ENCODE measurements at places on chromosomes 12 and 14.

DNA sequence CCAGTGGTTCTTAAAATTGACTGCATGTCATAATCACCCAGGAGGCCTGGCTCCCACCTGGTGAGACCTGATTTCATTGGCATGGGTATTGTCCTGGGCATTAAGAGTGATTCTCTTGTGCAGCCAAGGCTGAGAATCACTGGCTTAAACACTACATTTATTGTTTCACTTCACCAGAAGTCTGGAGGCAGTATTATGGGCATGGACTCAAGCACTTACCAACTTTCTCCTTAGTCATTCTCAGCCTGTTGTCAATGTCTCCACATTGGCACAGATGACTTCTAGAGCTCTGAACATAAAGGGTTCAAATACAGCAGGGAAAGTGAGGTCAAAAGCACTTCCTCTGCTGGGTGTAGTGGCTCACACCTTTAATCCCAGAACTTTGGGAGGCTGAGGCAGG lies 25.6 kb upstream of the GCH1 start:
- DNase-seq = no peak

DNA sequence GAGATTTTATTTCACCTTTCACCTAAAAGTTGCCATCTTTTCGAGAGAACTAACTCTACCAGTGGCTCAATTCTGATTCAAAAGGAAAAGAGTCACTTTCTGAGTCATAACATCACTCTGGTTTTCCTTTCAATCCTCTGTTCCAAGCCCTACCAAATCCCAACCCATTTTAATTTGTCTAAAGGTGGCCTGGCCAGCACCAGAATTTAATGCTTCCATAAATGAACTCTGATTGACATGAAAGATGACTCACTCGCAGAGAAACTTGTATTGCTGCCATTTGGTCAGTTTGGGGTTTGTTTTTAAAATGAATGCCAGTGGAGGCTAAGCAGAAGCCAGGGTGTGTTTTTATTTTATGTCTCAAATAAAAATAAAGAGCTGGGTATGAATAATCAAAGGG lies 117.4 kb upstream of the SOX5 start:
- no peak for DNase-seq

DNA sequence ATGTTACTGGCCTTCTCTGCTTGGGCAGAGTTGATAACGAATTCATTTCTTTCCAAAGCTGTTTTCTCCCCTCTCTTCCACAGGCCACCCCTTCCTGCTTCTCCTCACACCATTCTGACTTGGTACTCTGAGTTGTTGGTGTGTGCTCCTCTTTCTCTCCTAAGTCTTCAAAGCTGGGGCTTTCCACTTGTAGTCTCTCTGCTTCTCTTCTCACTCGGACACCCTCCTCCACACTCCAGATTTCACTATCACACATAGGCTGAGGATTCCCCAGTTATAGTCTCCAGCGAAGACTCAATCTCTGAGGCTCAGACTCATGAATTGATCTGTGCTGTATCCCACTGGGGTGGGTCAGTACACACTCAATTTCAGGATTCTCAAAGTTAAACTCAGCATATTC lies 201.0 kb downstream of the SSPN start:
- no peak for DNase-seq

GRCh38 chr14:92538412-92538985 lies 24.9 kb downstream of the RIN3 start:
- no peak for DNase-seq

DNA sequence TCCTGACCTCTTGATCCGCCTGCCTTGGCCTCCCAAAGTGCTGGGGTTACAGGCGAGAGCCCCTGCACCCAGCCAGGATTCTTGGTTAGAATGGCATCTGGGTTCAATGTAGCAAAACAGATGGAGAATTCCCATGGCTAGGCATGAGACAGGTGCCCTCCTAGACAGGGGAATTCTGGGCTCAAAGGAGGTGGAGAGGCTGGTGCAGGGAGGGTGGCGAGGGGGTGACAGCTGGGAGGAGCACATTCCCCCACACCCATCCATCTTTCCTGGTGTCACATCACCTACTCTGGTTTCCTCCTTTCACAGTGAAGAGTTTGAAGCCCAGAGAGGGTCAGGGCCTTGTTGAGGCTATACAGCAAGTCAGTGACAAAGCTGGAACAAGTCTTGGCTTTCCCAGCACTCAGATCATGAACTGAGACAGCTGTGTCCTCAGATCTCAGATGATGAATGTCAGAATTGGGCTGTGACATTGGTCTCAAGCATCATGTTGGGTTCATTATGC lies 2.8 kb downstream of the SERPINA1 start:
- no peak for DNase-seq

GRCh38 chr14:63428486-63428885 lies 109.8 kb upstream of the GPHB5 start:
- no peak for DNase-seq

DNA sequence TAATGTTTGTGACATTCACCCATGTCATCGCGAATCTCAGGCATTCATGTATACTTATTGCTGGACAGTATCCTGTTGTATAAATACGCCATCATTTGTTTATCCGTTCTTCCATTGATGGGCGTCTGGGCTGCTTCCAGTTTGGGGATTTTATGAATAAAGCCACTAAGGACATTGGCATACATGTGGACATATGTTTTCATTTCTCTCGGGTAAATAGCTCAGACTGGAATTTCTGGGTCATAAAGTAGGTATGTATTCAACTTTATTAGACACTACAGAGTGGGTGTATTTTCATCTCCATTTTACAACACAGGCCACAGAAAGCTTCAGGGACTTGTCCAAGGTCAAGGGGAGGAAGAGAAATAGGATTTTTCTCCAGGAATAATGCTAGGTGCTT lies 48.9 kb downstream of the HRK start:
- DNase-seq = no peak

DNA sequence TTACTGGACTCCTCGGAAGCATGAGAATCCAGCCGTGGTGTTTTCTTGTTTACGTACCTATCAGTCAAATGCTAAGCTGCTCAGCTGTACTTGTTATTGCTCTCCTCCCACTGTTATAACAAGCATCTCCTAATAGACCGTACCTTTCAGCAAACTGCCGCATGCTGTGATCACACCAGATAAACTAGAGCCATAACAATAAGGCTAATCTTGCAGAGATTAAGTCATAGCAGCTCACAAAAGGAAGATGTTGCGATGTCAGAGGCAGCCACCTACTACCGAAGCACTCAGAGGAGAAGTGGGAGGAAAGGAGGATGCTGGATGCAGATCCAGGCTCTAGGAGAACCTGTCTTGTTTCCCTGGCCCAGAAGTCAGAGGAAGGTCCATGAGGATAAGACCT lies 196.0 kb downstream of the GALC start:
- no peak for DNase-seq

DNA sequence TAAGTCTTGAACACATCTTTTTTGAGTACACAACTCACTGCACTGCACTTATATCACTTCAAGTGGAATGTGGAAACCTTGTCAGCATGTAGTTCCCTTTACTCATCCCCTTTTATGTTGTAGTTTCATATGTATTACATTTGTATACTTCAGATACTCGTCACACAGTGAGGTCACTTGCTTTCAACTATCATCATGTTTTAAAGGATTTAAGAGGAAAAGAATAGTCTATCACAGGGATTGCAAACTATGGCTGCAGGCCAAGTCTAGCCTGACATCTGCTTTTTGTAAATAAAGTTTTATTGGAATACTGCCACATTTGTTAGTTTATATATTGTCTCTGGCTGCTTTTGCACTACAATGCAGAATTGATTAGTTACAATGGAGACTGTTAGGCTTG lies 24.3 kb downstream of the CNOT2 start:
- no peak for DNase-seq

GRCh38 chr12:112148031-112148513 lies 22.7 kb downstream of the TRAFD1 start:
- no peak for DNase-seq

GRCh38 chr12:27338473-27338872 lies 5.8 kb downstream of the BMAL2 start:
- no peak for DNase-seq

GRCh38 chr12:89033062-89033461 lies 319.2 kb downstream of the DUSP6 start:
- no peak for DNase-seq

GRCh38 chr14:63045612-63046320 lies 508 bp upstream of the KCNH5 start:
- DNase-seq = peak; percentile 58

GRCh38 chr12:113766131-113766878 lies 199.8 kb downstream of the RBM19 start:
- DNase-seq = peak; percentile 52

DNA sequence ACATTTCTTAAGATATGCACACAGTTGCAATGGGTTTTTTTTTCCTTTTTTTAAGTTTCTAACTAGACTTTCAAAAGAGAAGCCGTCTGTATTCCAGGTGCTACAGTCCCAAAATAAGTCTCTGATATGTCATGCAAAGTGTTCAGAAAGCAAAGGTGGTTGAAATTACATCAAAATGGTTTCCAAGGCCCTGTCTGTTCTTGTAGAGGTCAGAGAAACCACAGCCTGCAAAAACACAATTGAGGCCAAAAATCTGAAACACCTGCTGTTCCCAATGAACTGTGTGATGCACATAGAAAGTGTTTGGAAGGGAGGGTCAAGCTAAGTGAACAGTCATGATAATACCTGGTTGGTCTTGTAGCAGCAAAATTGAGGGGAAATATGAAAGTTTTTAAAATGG lies 91.0 kb downstream of the VRK1 start:
- no peak for DNase-seq

GRCh38 chr12:51717326-51717925 lies 126.4 kb downstream of the SCN8A start:
- no peak for DNase-seq

GRCh38 chr12:109926488-109927210 lies 26.6 kb downstream of the TCHP start:
- DNase-seq = no peak

GRCh38 chr12:96434107-96434506 lies 33.9 kb upstream of the CDK17 start:
- no peak for DNase-seq

DNA sequence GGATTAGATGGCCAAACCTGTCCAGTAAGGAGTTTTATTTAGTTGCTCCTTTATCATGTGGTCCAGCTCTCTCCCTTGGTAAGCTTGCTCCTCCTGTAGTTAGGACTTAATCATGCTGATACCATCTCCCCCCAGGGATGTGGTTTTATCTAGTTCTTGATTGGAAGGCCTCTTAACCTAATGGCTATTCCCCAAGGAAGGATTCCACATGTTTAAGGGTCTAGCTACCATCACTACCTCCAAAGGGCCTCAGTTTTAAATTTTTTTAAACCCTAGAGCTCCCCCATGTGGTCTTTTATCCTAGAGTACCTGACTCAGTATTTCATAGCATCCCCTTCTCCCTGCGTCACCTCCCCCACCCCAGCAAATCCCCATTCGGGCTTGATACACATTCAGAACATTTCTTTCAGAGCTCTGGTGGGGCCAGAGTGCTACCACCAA lies 22.5 kb downstream of the MAP3K12 start:
- peak; percentile 35 for DNase-seq

- no peak for DNase-seq
Observed at GRCh38 chr12:26317942-26318575, 122.7 kb downstream of the SSPN start.

GRCh38 chr12:93883436-93884154 lies 206.4 kb downstream of the CRADD start:
- no peak for DNase-seq

DNA sequence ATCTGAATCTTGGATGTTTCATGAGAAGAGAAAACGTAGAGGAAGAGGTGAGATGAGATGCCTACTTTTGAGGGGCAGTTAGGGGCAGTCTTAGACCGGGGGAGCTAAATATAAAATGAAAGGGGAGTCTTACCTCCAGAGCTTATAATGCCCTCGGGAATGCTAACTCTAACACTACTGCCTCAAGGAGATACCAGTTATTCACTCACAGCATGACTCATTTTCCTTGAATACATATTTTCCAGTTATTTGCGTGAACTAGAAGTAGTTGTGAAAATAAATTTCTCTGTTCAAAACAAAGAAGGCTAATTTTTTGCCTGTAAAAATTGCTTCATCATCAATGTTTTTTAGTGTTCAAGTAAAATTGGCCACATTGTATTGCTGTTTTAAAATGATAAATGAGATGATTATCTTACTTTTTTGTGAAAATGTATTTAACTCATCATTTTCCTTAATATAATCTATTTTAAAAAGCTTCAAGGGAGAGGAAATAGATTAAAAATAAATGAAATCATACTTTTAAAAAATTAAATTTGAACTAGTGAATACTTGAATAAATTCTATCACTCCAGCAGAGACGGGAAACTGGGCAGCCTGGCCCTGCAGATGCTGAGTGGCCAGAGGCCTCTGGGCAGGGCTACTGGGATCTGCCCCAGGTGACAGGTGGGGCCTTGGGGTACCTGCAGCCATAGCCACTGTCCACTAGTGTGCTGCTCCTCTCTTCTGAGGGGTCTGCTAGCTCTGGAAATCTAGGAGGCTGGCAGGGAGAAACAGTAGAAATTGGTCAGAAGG lies 339.3 kb downstream of the EGLN3 start:
- DNase-seq = no peak

DNA sequence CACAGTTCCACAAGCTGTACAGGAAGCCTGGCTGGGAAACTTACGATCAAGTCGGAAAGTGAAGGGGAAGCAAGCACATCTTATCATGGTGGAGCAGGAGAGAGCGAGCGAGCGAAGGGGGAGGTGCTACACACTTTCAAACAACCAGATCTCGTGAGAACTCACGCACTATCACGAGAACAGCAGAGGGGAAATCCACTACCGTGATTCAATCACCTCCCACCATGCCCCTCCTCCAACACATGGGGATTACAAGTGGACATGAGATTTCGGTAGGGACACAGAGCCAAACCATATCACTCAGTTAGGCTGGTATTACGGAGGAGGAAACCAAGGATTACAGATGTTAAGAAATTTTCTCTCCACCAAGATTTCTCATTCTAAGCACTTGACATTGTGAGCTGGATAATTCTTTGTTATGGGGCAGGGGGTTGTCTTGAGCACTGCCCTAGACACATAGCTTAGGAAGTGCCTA lies 262.0 kb upstream of the G2E3 start:
- no peak for DNase-seq

- DNase-seq = no peak
Observed at GRCh38 chr12:79374545-79374944, 316.2 kb downstream of the PAWR start.

DNA sequence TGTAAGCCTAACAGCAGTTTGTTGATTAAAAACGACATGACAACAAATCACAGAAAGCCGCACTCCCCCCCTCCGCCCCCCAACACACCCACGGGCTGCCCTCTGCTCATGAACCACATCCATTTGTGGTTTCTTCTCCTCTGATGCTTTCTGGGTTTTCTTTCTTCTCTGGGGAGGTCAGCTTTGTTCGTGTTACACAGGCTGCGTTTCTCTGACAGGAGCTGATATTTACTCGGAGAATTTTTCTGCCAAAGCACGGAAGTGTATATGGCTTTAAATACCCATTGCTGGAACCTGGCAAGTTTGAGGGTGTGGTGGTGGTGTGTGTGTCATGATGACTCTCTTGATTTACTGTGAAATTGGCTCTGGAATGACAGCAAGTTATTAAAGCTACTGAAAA lies 883.7 kb upstream of the TMEM132C start:
- no peak for DNase-seq

DNA sequence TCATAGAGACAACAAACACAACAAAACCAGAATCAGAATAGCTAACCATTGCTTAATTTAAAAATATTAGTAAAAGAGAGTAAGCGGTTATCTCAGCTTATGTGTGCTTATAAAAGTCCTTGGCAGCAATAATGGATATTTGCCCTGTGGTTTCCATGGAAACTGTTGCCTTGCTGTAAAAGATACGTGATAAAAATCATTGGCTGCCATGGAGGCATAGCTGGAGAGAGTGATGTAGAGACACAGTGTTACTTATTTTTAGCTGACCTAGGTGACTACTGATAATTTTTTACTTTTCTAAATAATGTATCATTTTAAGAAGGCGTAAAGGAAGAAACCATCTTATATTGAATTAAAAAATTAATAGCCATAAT lies 92.9 kb downstream of the ERC1 start:
- DNase-seq = peak; percentile 69

Measured in NCI-H526 (cell line).